Activated T-helper 1 cell treated with anti-CD3 and anti-CD28 coated beads, Interleukin-12 subunit alpha, Interleukin-12 subunit beta, Interleukin-2, Interleukin-4 antibody, amounts not matched to agents 30 ng/mL and 10 ng/mL and 1 ng/mL, durations not matched to agents 14 hours and 24 hours and 36 hours (primary cell): ENCODE measurements at places on chromosomes 4 and X. TPM values are rescaled to one million over a fixed set of nuclear protein-coding genes. Genes with fewer than 3 reads are reported as not detected.

DNA sequence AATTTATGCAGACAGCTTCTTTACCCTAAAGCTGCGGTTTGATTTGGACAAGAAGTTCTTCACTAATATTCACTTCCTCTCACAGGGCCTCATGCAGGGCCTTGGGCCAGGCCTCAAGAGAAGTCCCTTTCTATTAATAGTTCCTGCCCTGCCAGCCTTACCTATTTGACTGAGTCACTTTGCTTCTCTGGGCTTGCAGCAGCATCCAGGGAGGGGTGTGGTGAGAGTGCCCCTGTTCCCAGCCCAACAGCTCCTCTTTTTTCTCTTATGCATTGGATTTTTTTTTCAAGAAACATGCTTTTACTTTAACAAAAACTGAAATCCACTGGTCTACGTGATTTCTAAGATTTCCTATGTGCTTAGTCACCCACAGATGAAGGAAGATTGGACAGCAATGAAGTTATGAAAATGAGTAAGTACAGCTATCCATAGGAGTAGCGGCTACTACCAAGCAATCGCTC, 26.7 kb downstream of the FAM156B start:
- no peak for DNase-seq
- H3K27ac ChIP-seq: no peak overlapping the region
- no peaks in the 10 kb centered on the region for H3K36me3 ChIP-seq
- peaks cover 10% of the 10 kb centered on the region for H3K4me1 ChIP-seq
- H3K27me3 ChIP-seq: peaks cover 5% of the 10 kb centered on the region
- H3K4me3 ChIP-seq: no peak overlapping the region

DNA sequence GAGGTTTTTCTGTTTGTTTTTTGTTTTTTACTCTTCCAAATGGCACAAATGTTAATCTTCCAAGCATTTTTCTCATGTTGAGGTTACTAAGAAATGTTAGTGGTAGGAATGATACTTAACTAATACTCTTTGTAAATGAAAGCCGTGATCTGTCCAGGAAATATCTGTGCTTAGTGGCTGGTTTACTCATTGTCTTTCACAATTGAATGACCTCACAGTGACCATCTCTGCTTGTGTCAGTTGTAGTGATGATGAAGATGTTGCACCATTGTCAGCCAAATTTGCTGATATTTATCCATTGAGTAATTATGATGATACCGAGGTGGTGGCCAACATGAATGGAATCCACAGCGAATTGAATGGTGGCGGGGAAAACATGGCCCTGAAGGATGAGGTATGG, 93.5 kb downstream of the TNIP2 start:
- DNase-seq: no peak
- no peak overlapping the region for H3K4me3 ChIP-seq

DNA sequence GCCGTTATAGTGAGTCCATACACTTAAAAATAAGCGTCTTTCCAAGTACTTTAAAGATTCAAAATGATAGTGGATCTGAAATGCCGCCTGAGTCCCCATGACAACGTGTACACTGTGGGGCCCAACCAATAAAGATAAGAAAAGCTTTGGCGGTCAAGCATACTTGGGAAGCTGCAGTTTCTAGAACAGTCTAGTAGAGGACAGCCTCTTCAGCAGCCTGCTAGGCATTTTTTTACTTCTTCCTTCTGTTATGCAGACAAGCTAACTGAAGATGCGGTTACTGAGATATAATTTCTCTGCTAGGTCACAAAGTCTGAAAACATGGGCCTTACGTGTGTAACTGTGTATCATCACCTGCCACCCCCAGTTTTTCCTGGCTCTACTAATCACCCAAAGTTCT, 402 bp upstream of the UPRT start:
- H3K27ac ChIP-seq: peak overlapping the region; percentile 96
- H3K4me3 ChIP-seq: peak overlapping the region; percentile 94
- H3K4me1 ChIP-seq: peaks cover 41% of the 10 kb centered on the region
- peaks cover 8% of the 10 kb centered on the region for H3K36me3 ChIP-seq
- DNase-seq: no peak

DNA sequence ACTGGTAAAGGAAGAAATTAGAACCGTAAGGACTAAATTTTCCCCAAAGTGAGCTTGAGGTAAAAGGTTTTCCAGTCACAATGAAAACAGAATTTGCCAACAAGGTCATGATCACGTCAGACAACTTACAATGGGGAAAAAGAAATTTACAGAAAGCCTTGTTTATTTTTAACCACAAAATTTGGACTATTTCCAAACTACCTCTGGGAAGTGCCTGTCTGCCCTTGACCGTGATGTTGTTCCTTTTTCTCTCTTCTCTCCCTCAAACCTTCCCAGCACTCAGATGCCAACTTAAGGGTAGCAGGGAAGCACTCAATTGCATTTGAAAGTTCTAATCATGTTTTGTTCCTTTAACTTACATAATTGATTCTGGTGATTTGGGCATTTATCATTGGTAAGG, 32.5 kb downstream of the MEPE start:
- H3K27ac ChIP-seq: no peak overlapping the region
- H3K27me3 ChIP-seq: peaks cover 15% of the 10 kb centered on the region
- no peak overlapping the region for H3K4me3 ChIP-seq

DNA sequence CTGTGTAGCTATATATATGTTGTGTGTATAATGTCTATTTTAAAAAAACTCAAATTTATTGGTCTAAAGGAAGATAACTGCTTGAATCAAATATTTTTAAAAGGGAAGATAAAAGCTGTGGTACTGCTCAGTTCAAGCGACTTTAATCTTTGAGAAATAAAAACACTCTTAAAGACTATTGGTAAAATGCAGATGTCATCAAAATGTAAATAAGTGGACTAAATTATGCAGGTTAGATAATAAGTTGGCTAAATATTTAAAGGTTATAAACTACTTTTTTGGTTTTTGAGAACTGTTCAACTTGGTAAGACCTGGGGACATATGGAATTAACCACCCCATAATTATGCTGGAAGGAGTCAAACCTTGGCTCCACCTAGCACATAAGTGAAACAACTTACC, 144.7 kb upstream of the ITM2A start:
- no peaks in the 10 kb centered on the region for H3K27me3 ChIP-seq
- no peak for DNase-seq
- no peaks in the 10 kb centered on the region for H3K4me1 ChIP-seq
- H3K27ac ChIP-seq: no peak overlapping the region
- H3K36me3 ChIP-seq: no peaks in the 10 kb centered on the region

GRCh38 chr4:150501983-150502382, 80.0 kb upstream of the MAB21L2 start:
- no peak for DNase-seq
- no peak overlapping the region for H3K27ac ChIP-seq
- H3K4me3 ChIP-seq: no peak overlapping the region

GRCh38 chr4:141541851-141542250, 94.5 kb upstream of the IL15 start:
- no peak overlapping the region for H3K27ac ChIP-seq
- no peaks in the 10 kb centered on the region for H3K27me3 ChIP-seq
- no peaks in the 10 kb centered on the region for H3K4me1 ChIP-seq
- DNase-seq: no peak
- no peak overlapping the region for H3K4me3 ChIP-seq
- no peaks in the 10 kb centered on the region for H3K36me3 ChIP-seq

DNA sequence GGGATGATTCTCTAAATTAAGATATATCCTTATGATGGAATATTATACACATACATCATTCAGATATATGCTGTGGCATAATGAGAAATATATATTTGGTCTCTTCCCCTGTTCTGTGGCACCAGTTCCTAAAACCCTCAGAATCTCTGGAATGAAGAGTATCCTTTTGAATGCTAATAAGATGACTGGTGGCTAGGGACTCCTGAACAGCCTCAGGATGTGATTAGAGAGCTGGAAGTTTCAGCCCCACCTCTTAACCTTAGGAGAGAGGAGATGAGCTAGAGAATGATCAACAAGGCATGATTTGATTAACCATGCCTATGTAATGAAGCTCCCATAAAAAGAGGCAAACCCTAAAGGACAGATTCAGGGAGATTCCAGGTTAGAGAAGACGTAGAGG, 632.0 kb downstream of the IQCM start:
- no peaks in the 10 kb centered on the region for H3K27me3 ChIP-seq
- DNase-seq: no peak
- no peak overlapping the region for H3K27ac ChIP-seq
- H3K36me3 ChIP-seq: no peaks in the 10 kb centered on the region
- no peaks in the 10 kb centered on the region for H3K4me1 ChIP-seq

DNA sequence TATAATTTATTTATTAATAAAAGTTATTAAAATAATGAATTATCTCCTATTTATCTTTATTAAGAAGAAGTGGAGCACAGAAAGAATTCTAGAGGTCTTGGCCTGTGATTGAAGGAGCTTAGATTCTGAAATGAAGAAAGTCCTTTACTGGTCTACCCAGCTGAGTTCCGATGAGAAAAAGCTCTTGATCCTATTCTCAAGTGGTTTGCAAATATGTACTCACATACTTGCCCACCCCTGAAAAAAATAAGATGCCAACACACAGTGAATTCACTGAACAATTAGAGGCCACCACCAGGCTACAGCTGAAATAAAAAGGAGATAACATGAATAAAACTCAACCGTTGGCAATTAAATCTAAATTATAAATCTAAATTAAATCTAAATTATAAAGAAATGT, 253.4 kb downstream of the MAPK10 start:
- DNase-seq: no peak
- H3K4me1 ChIP-seq: no peaks in the 10 kb centered on the region
- no peak overlapping the region for H3K4me3 ChIP-seq
- no peaks in the 10 kb centered on the region for H3K27me3 ChIP-seq
- no peak overlapping the region for H3K27ac ChIP-seq
- no peaks in the 10 kb centered on the region for H3K36me3 ChIP-seq

DNA sequence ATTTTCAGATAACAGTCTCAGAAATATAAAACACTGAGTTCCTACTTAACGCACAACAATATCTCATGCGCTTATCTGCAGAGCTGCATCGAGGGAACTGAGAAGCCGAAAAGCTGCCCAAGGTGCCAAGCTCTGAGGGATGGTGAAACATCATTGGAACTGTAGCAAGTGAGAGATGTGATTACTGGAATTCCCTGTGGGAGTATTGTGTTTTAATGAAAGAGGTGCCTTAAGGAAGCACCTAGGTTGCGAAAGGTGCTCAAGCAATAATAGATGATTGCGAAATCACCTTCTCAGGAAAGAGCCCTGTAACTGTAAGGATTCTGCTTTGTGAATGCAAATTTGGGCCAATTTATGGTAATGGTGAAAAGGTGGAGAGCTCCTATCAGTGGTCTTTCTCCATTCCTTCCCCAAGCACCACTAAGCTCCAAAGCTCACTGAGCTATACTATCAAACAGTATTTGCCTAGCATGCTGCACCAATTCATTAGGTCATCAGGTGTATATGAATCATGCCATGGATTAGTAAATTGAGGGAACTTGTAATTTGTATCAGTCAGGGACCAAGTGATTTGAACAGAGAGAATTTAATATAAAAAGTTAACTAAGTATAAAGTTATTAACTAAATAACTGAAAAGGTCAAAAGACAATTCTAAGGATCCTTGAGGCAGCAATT, 59.0 kb upstream of the ATP8A1 start:
- H3K4me1 ChIP-seq: no peaks in the 10 kb centered on the region
- no peaks in the 10 kb centered on the region for H3K36me3 ChIP-seq

- no peak for DNase-seq
- peaks cover 3% of the 10 kb centered on the region for H3K36me3 ChIP-seq
- no peaks in the 10 kb centered on the region for H3K27me3 ChIP-seq
- H3K27ac ChIP-seq: no peak overlapping the region
Observed at GRCh38 chr4:150379454-150379853, 202.5 kb upstream of the MAB21L2 start.

GRCh38 chr4:72817012-72817411, 248.0 kb upstream of the ADAMTS3 start:
- DNase-seq: no peak
- H3K4me3 ChIP-seq: no peak overlapping the region
- no peak overlapping the region for H3K27ac ChIP-seq
- H3K36me3 ChIP-seq: no peaks in the 10 kb centered on the region
- no peaks in the 10 kb centered on the region for H3K4me1 ChIP-seq
- no peaks in the 10 kb centered on the region for H3K27me3 ChIP-seq

DNA sequence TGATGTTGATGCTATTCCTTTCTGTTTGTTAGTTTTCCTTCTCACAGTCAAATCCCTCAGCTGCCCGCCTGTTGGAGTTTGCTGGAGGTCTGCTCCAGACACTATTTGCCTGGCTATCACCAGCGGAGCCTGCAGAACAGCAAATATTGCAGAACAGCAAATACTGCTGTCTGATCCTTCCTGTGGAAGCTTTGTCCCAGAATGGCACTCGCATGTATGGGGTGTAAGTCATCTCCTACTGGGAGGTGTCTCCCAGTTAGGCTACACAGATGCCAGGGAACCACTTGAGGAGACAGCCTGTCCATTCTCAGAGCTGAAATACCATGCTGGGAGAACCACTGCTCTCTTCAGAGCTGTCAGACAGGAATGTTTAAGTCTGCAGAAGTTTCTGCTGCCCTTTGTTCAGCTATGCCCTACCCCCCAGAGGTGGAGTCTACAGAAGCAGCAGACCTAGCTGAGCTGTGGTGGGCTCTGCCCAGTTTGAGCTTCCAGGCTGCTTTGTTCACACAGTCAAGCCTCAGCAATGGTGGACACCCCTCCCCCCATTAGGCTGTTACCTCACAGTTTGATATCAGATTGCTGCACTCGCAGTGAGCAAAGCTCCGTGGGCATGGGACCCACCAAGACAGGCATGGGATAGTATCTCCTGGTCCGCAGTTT, 74.9 kb downstream of the SPIN3 start:
- H3K4me3 ChIP-seq: no peak overlapping the region
- DNase-seq: no peak
- no peaks in the 10 kb centered on the region for H3K4me1 ChIP-seq

- H3K4me3 ChIP-seq: no peak overlapping the region
- no peak for DNase-seq
- peaks cover 8% of the 10 kb centered on the region for H3K4me1 ChIP-seq
- peaks cover 2% of the 10 kb centered on the region for H3K27me3 ChIP-seq
- peaks cover 2% of the 10 kb centered on the region for H3K36me3 ChIP-seq
Observed at GRCh38 chrX:134883137-134883700, 107.6 kb upstream of the SMIM10 start.

GRCh38 chr4:97762115-97762512, 381.2 kb downstream of the STPG2 start:
- no peak for DNase-seq
- H3K4me3 ChIP-seq: no peak overlapping the region
- H3K27ac ChIP-seq: no peak overlapping the region
- no peaks in the 10 kb centered on the region for H3K27me3 ChIP-seq

- DNase-seq: no peak
- no peaks in the 10 kb centered on the region for H3K27me3 ChIP-seq
- no peak overlapping the region for H3K27ac ChIP-seq
- H3K4me1 ChIP-seq: no peaks in the 10 kb centered on the region
Observed at GRCh38 chrX:11080741-11081305, 30.3 kb upstream of the HCCS start.

- no peaks in the 10 kb centered on the region for H3K27me3 ChIP-seq
- H3K36me3 ChIP-seq: peaks cover 19% of the 10 kb centered on the region
- no peak overlapping the region for H3K27ac ChIP-seq
- no peak for DNase-seq
- peaks cover 21% of the 10 kb centered on the region for H3K4me1 ChIP-seq
Observed at GRCh38 chrX:81208916-81209315, 7.0 kb downstream of the SH3BGRL start.

The SMIM31 gene
- not detected in 2 replicates for total RNA-seq

The PARM1 gene
- total RNA-seq: not detected in 2 replicates

The SASH3 gene
- 129 and 135 TPM in 2 replicates for total RNA-seq

The RGS12 gene
- 3.1 and 3.6 TPM in 2 replicates for total RNA-seq

The CLDN34 gene
- not detected in 2 replicates for total RNA-seq

The FAM133A gene
- total RNA-seq: not detected in 2 replicates

The PDGFC gene
- total RNA-seq: not detected in 2 replicates

The NEXMIF gene
- total RNA-seq: 0.27 and 0.36 TPM in 2 replicates

The PDLIM3 gene
- not detected in 2 replicates for total RNA-seq

The SYNPO2 gene
- 0.12 and 0.26 TPM in 2 replicates for total RNA-seq

The SPANXD gene
- total RNA-seq: not detected in 2 replicates

The BMX gene
- not detected in 2 replicates for total RNA-seq

The VCX3A gene
- total RNA-seq: not detected in 2 replicates
